ENCODE measurements at places on chromosomes 2 and 18. TPM values are rescaled to one million over a fixed set of nuclear protein-coding genes. Genes with fewer than 3 reads are reported as not detected.

Gene HOXD13
- 0.17 TPM for polyA plus RNA-seq

GRCh38 chr18:73292156-73292555 is 424.4 kb upstream of the NETO1 start:
- DNase-seq = no peak

GRCh38 chr18:62460851-62461300 is 61.9 kb upstream of the ZCCHC2 start:
- peak; percentile 27 for DNase-seq

Gene KLHL41
- polyA plus RNA-seq = 0.05 TPM

GRCh38 chr2:20634507-20635112 is 16.3 kb downstream of the HS1BP3 start:
- no peak for DNase-seq

Gene REG3A
- not detected for polyA plus RNA-seq

DNA sequence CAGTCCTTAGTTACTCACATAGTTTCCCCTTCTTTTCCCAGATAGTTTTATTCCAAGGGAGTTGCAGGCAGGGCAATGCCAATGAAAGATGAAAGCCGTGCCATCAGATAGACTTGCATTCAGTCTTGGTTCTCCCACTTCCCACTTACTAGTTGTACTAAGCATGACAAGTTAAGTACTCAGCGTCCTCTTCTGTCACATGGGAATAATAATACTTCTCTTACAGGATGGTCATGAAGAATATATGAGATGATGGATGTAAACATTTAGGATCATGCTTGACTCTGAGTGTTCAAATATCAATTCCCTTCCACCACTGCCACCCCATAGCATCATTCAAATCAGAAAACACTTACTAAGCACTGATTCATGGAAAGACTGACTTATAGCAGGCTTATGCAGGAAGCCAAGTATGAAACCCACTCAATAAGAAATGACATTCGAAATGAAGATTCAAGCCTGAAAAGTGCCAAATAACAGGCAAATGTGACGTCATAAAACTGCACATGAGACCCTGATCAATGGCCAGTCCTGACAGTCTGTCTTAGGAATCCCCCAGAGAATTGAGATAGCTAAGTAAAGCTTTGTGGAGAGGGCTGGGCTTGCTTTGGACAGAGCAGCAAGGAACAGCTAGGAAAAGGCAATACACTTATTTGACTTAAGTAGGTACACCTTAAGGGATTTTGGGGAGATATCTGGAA is 11.1 kb upstream of the EVA1A start:
- DNase-seq = no peak

GRCh38 chr2:154370873-154371272 is 327.6 kb upstream of the KCNJ3 start:
- DNase-seq = no peak

DNA sequence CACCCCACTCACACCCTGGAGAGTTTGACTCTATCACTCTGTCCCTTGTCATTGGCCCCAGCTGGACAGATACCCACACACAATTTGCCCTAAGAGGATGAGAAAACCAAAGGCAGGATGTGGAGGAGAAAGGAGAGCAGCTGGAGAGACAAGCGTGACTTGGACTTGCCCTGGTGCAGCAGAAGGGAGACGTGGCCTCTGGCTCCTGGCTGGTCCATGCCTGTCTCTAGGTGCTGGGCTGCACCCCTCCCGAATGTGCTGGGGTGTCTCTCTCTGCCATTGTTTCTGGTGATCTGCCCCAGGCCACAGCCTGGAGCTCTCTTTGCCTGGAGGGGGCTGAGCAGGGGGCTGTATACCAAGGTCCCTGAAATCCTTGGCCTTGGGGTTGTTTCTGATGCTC is 88.7 kb upstream of the HDAC4 start:
- no peak for DNase-seq

Gene STPG4
- polyA plus RNA-seq = 0.14 TPM

- DNase-seq = no peak
These were observed 437.0 kb downstream of the PARD3B start for GRCh38 chr2:204982303-204982702.

Gene GBX2
- 1.9 TPM for polyA plus RNA-seq

- DNase-seq = no peak
These were observed 111.0 kb downstream of the CERS6 start for GRCh38 chr2:168566974-168567665.

DNA sequence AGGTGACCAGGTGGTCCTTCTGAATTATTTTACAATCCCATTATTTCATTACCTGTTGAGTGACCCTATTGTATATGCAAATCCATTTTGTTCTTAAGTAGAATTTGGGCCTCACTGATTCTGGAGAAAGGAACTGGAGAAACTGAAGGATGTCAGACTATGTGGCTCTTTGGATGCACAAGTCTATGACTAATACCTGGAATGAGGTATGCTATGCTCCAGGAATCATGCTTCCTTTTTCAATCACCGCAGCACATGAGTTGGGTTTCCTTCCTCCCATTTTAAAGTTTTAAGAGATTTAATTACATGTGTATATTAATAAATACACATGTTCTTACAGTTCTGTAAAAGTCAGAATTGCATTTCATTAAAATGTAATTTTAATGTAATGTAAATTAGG is 253.9 kb upstream of the VWC2L start:
- no peak for DNase-seq

DNA sequence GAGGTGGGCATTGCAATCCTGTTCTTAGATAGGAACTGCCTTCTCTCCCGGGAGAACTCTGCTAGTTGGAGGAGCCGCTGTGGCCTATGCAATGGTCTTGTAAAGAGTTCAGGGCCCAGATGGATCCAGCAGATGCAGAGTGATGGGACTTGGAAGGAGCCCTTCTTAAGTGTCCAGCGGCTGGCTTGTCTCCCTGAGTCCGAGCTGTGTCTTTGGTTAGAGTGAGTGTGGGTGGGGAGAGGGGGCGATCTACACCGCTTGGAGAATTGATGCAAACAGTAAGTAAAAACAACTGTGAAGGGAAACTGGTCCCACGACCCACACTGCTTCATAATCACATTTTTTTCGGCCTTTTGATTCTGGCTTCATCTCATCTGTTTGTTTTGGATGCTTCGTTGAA is 89.8 kb upstream of the CYRIA start:
- DNase-seq = no peak

GRCh38 chr2:177306550-177306949 is 42.0 kb upstream of the NFE2L2 start:
- no peak for DNase-seq

DNA sequence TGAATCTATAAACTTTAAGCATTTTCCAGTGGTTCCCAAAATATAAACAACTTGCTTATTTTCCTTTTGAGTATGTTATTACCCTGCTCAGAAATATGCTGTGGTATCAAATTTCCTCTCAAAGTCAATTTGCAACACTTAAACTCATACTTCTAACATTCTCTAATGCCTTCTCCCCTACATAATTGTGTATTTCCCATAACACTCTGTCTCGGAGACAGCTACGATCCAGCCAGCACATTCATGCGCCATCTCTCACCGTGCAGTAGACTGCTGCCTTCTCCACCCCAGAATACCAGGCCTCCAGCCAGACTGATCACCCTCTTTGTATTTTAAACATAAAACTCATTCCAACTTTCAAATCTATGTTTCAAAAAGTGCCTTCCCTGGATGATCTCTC is 41.8 kb downstream of the TIMM21 start:
- no peak for DNase-seq

GRCh38 chr2:190882856-190883582 is 2.4 kb downstream of the GLS start:
- DNase-seq = no peak

Gene BOLL
- polyA plus RNA-seq = not detected

GRCh38 chr2:112048887-112049286 is 6.2 kb upstream of the TMEM87B start:
- peak; percentile 38 for DNase-seq

DNA sequence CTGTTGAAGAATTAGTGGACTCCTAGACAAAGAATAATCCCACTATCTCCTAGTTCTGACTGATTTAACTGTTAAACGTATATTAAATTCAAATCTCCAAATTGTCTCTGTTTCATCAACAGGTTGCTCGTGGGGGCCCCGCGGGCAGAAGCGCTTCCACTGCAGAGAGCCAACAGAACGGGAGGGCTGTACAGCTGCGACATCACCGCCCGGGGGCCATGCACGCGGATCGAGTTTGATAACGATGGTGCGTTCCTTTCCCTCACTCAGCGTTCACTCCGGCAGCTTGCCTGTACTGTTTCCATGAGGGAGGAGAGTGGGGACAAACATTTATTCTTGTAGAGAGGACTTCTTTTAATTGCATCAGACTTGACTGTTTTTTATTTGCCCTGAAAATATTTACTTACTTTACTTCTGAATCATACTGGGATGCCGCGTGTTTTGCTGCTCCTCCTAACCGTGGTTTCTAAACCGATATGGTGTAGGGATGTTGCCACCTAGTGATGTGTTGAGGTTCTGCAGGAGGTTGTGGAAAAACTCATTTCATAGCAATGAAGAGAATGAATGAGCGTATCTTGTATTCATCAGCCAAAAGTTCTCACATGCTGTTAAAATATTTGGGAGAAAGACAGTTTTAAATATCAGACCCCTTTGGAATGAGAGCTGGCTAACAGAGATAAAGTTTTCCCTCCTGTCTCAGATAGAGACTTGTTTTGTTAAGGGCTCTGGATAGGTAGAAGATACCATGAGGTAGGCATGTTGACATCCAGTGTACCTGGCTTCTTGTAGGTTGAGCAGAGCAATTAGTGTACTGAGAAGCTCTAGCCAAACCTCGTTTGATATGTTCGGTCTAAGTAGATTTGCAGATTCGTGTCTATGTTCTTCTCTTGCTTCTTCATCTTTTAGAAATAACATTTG is 38.3 kb downstream of the ITGA6 start:
- peak; percentile 40 for DNase-seq

Gene GNAL
- 5.8 TPM for polyA plus RNA-seq

GRCh38 chr2:181586569-181587081 is 70.3 kb downstream of the CERKL start:
- DNase-seq = peak; percentile 9

Gene ASXL3
- not detected for polyA plus RNA-seq

- DNase-seq = peak; percentile 25
These were observed 29.2 kb upstream of the SETBP1 start for GRCh38 chr18:44651478-44651877.

GRCh38 chr2:18299423-18300212 is 260.8 kb downstream of the RDH14 start:
- DNase-seq = peak; percentile 10

Gene WNT6
- polyA plus RNA-seq = 0.08 TPM

Gene CD302
- polyA plus RNA-seq = 2.9 TPM

- DNase-seq = no peak
These were observed 35.5 kb downstream of the ZC3H6 start for GRCh38 chr2:112310906-112311305.

Gene LBX2
- polyA plus RNA-seq = 2.0 TPM

All from A549 (cell line).